ENCODE measurements at places on chromosomes 2 and 18.
A peak's percentile ranks its signal among the peaks of the same experiment; 100 is the strongest.

- peak; percentile 67 for DNase-seq
Measured at GRCh38 chr2:231563378-231563961, 29.2 kb upstream of the TEX44 start.

GRCh38 chr2:2879781-2880180 is 497.8 kb downstream of the EIPR1 start:
- no peak for DNase-seq

DNA sequence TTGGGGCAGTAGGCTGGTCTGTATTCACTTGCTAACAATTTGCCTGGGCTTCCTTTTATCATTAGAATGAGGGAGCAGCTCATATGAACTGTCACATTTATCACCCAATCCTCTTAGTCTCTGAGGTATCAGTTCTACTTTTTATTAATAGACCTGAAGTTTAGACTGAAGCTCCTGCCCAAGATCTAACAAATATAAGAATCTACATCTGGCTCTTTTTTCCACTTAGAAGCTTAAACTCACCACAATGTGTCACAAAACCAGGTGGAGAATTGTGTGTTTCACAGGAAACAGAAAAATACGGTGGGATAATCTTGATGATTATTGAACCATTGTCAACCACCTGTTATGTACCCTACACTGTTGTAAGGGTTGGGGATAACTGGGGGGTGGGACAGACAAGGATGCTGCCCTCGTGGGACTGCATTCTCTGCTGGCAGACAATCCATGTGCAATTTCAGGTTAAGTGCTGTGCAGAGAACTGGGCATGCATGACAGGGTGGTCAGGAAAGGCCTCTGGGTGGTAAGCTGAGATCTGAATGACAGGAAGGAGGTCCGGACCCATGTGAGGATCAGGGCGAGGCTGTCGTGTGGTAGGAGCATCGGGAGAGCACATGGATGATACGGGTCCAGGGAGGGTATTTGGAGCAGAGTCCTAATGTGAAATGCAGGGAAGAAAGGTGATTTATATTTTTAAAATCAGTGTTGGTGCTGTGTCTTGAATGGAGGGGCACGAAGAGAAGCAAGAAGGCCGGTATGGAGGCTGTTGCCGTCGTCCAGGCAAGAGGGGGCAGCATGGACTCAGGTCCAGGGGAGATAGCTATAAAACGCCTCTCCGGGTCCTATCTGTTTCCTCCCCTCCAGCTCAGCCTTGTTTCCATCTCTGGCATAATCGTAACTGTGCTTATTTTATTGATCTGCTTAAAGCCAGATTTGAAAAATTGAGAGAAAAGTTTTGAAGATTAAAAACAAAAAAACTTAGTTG is 17.6 kb downstream of the MYL12B start:
- no peak for DNase-seq

DNA sequence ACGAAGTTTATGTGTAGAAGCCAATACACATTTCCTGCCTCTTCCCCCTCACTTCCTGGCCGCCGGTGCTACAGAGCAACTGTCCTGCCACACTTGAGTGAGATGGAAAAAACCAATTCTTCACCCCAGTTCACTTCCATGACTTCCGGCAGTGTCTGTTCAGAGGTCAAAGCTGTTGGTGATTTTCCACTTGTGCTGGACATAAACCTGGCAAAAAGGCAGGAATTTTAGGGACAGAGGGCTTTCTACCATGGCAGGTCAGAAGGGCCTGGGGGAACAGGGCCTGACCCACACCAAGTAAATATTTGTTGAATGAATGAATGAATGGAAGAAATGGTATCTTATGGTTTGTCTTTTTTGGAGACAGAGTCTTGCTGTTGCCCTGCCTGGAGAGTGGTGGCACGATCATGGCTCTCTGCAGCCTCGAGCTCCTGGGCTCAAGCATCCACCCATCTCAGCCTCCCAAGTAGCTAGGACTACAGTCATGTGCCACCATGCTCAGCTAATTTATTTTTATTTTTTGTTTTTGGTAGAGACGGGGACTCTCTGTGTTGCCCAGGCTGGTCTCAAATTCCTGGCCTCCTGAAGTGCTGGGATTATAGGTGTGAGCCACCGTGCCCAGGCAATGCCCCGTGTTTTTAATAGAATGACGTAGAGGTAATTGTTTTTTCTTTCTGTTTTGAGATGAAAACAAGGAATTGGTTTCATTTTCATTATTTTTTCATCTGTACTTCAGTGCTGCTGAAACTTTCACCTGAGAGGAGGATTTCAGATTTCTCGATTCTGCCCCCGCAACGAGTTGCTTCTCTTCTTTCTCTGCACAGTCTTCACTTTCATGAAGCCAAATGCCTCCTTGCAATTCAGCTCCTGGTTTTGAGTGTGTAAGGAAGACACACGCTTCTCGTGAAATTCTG is 48.0 kb upstream of the LPIN2 start:
- peak; percentile 80 for DNase-seq

DNA sequence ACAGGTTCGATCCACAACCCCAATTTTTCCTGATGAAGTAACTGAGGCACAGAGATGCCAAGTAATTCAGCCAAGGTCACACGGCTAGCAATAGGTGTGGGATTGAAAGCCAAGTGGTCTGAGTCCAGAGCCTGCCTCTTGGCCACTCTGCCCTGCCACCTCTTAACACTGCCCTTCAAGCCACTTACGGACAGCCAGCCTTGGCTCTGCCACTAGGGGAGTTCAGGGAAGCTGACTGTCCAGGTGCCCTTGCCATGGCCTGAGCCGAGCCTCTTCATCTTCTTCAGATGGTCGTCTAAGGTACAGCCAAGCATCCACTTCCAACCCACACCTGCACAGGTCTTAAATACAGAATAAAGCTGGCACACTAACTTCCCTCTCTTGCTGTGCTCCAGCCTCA is 99.3 kb upstream of the GPR45 start:
- no peak for DNase-seq

DNA sequence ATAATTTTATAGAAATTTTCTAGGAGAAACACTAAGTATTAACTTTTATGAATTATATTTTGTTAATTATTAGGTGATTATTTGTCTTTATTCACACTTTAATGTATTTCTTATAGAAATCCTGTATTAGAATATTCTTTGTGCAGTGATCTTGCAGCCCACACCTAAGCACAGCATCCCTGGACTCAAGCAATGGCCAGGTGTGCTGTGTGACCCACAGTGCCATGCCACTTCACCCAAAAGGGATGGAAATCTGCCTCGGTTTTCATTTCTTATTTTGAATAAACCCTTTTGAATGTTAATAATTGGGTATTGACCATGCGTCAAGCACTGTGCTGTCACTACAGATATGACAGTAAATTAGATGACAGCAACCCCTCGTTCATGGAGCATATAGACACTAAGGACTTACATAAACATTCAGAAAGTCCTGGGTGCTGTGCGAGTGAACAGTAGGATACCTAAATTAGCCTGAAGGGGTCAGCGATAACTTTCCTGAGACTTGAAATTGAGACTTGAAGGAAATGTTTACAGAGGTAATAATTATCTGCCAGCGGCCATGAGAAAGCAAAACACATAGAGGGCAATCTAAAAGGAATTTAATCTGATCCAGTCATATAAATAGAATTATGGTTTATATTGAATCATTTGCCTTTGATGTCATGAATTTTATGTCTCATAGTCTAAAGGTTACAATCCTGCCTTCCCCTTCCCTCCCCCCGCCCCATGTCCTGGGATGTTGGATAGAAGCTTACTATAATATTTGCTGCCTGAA is 52.7 kb upstream of the CALCRL start:
- DNase-seq = no peak

- DNase-seq = peak; percentile 23
Measured at GRCh38 chr2:7672027-7672684, 754.9 kb downstream of the RNF144A start.

GRCh38 chr2:11758647-11759046 is 12.2 kb downstream of the LPIN1 start:
- DNase-seq = no peak

GRCh38 chr2:34523958-34524514 is 924.9 kb upstream of the FAM98A start:
- DNase-seq = no peak

GRCh38 chr2:121722479-121722878 is 14.2 kb downstream of the NIFK start:
- no peak for DNase-seq

DNA sequence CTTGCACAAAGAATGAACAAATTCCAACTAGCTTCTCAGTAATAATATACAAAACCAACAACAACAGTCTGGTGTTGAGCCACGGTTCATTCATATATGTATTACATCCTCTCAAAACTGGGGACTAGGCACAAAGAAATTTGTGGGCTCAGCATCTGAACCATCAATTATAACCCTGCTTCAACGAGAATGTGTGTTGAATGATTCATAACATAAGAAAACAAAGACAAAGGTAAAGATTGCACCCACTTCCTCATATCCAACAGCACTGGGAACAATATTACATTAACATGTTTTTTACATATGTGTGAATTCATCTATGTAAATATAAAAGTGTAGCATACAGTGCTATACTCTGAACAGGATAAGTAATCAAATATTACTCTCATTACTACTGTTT is 144.8 kb downstream of the CDH2 start:
- DNase-seq = no peak

DNA sequence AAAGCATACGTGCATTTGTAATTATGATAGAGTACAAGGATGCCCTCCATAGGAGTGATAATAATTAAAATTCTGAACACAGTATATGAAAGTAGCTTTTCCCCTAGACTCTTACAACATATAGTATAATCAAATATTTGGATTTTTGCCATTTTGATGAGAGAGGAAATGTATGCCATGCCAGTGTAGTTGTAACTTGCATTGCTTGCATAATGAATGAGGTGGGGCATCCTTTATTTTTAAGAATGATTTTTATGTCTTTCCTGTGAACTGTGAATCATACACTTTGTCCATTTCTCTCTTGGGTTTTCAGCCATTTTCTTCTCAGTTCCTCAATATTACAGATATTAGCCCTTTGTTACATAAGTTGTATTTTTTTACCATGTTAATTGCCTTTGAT is 197.5 kb downstream of the SCG2 start:
- no peak for DNase-seq

DNA sequence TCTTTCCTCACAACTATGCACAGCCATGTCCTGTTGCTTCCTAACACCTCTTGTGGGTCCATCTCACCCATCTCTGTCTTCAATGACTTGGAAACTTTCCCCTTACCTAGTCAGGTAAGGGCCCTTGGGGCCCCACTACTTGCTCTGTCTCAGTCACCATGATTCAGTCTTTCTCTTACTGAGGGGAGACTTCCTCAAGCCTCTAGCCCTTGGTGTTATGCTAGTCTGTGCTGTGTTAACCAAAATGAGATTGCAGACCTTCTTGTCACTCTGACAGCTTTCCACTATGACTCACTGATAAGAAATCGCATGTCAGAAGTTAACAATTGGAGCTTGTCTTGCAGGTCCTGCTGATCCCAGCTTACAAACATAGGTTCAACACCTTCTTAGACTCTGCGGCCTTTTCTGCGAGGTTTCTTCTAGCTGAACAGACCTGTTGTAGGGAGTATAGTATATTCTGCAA is 65.3 kb downstream of the WDR75 start:
- no peak for DNase-seq

DNA sequence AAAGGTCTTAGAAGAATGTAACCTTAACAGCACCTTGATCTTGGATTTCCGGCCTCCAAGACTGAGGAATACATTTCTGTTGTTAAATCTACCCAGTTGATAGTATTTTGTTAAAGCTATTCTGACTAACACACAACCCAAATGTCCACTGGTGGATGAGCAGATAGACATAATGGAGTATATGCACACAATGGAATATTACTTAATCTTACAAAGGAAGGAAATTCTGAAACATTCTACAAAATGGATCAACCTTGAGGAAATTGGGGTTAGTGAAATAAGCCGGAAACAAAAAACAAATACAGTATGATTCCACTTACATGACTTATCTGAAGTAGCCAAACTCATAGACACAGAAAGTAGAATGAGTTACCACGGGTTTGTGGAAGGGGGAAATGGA is 168.7 kb downstream of the ZNF804A start:
- DNase-seq = no peak

DNA sequence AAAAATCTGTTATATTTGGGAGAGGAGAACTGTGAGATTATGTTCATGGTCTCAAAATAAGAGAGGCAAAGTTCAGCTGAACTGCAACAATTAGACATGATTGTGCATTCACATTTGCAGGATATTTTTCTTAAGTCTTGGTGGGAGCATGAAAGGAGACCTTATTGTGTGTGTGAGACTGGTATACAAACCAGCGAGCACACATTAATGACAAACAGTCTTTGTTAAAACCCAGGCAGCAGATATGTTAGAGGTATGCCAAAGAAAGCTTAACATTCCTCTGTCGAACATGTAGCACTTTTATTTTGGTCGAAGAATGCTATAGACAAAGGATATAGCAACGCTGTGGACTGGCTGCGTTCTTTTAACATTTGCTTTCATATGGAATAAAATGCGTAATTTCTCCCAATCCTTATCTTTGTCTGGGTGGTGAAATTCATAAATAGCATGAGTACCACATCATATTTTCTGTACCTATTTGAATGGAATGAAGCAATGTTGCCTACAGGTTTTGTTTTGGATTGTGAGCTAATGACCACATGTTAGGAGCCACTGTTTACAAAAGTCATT is 88.4 kb downstream of the ICOS start:
- no peak for DNase-seq

DNA sequence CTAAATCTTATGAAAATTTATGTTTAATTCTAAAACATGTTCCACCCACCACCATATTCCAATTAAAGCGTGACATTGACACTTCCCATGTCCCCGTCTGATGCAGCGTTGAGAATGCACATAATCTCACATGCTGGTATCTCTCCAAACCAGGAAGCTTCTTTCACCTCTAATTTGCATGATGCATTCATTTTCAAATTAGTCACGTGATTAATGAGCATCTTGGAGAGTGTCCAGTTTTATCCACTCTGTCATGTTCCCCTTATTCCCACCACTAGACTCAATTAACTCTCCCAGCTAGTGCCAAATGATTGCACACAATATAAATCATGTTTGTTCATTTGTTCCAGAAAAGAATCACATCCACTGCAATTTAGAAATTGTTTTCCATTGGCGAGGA is 105.8 kb downstream of the RIT2 start:
- DNase-seq = no peak

- no peak for DNase-seq
Measured at GRCh38 chr2:197137826-197138477, 172.6 kb downstream of the ANKRD44 start.

DNA sequence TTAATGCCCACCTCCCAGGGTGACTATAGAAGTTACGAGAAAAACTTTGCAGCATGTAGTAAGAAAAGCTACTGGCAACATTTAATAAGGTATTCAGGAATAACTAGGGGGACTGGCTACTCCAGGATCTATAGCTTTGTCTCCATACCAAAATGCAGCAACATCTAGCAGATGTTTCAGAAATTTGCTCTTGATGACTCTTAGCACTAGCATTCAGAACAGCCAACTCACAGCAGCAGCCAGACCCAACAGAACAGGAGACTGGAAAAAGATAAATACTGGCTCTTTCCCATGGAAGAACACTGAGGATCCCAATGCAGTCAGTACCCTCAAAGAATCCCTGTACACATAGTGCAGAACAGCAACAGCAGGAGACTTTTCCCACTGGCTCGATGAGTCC is 105.0 kb downstream of the PRKRA start:
- no peak for DNase-seq

- DNase-seq = no peak
Measured at GRCh38 chr2:161033059-161033660, 127.1 kb upstream of the TANK start.

All from HuH-7 (cell line).